ENCODE measurements at places on chromosomes 6 and 20. TPM values are rescaled to one million over a fixed set of nuclear protein-coding genes. Genes with fewer than 3 reads are reported as not detected.

GRCh38 chr20:40196846-40197436, 492.1 kb downstream of the MAFB start:
- DNase-seq = no peak

- no peak for DNase-seq
These were observed 49.4 kb upstream of the CARMIL1 start for GRCh38 chr6:25229671-25230321.

- no peak for DNase-seq
These were observed 21.6 kb upstream of the MTRF1L start for GRCh38 chr6:153023977-153024708.

DNA sequence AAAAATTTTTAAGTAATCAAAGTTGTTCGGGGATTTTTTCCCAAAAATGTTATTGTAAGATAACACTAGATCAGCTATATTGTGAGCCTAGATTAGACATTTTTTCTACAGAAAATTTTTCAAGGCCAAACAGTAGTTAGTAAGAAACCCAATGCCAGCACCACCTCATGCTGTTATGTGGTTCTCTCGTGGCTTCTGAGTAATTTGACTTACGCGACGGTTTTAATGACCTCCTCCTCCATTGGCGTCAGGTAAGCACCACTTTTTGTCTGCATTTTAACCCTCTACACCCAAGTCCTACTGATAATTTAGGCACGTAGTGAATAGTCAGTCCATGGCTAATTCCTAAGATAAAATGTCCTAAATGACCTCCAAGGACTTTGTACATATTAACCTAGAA, 9.7 kb downstream of the RPS6KA2 start:
- DNase-seq = no peak

GRCh38 chr6:159691133-159691962, 1.7 kb downstream of the SOD2 start:
- DNase-seq = no peak

DNA sequence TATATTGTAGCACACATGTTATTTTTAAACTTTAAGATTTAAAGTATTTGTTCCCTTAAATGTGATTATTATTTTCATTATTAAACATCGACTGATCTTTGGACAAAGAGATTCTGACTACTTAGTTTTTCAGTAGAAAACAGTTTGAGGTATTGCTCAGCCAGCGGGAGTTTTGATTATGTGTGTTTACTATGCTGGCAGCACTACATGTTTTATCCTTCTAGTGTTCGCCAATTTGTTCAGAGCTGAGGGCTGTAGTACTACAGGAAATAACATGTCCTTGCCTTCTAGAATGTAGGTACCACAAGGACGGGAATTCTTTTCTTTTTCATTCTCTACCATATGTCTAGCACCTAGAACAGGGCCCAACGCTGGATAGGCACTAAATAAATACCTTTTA, 11.1 kb upstream of the LCA5 start:
- no peak for DNase-seq

DNA sequence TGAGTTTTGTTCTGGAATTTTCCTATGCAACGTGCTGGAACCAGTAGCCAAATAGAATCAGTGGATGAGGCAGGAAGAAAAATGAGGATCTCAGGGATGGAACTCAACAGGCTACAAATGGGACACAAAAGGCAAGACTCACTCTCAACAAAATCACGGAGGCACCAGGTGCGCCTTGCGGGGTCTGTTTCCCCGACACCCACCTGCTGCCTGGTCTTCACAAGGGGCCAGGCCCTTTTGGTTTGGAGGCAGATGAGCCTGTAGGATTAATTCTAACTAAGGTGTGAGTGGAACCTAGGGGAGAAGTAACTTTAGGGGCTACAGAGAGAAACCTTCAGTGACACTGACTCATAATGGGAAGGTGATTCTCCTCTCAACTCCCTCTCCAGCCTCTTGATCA, 56.5 kb downstream of the ZNF831 start:
- no peak for DNase-seq

- no peak for DNase-seq
These were observed 107.4 kb upstream of the GRIK2 start for GRCh38 chr6:101286146-101286545.

GRCh38 chr20:57525328-57526086, 567 bp upstream of the CTCFL start:
- no peak for DNase-seq

GRCh38 chr6:114151064-114151690, 180.2 kb upstream of the HDAC2 start:
- no peak for DNase-seq

DNA sequence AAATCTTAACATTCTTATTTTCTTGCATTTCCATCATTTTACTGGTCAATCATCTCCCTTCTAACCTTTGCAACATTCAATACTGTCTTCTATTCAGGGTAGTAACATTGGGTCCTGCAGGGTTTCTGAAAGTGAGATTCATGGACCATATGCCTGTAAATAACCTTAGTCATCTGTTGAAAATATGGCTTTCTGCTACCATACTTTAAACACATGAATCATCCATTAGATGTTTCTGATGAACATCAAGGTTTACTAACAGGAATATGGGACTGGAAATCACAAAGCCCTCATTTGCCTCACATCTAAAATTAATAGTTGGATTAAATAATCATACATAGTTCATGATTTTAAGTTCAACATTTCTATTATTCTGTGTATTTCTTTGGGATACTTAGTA, 475.9 kb upstream of the MARCKS start:
- no peak for DNase-seq

The RSPO3 gene
- total RNA-seq = 0.92 TPM

The PIGT gene
- 114 TPM for total RNA-seq

The PSMB9 gene
- 13.4 TPM for total RNA-seq

The VWA7 gene
- 12.1 TPM for total RNA-seq

The PBOV1 gene
- total RNA-seq = not detected

The C6orf58 gene
- not detected for total RNA-seq
